ENCODE measurements at places on chromosomes 16 and 17.

DNA sequence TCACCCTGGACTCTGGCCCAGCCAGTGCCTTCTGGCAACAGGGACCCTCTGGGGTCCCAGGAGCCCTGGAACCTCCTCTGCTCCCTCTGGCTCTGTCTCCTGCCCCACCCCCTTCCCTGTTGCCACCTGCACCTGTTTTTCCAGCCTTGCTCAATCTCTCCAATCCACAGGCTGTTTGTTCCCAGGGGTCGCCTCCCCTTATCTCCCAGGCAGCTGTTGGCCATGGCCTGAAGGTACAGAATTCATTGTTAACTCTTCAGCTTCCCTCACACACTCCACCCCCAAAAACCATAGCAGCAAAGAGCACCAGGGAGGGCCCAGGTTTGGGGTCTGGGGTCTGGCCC lies 39.3 kb upstream of the TOB1 start:
- no peak for DNase-seq

DNA sequence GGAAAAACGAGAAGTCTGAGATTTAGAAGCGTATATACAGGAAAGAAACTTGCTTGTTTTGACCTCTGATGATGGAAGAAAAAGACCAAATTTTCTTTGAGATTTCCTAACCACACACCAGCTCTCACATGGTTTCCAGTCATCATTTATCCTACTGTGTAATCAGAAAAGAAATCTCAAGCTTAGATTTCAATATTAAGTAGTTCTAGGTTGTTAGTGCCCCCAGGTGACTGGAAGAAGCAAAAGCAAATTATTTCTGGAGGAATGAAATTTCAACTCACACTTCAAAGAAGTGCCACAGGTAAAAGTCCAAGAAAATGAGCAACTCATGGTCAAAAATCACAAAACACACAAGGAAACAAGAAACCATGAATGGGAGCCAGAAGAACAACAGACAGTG lies 51.8 kb upstream of the KDM6B start:
- peak; percentile 67 for DNase-seq

DNA sequence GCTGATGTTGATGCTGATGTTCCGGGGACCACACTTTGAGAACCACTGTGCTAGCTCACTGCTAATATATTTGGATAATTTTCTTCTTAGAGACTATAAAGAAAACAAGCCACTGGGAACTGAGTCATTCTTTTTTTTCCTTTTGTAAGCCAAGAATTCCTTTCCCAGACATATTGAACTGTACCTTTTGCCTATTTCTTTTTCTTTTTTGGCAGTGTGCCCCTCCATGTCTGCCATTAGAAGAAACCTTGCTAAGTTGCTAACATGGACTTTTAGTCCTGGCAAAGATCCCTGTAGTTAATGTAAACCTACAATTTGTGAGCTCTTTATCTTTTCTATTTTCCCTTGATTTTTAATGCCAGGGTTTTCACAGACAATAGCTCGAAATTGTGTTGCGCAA lies 17.3 kb upstream of the ERCC4 start:
- DNase-seq = no peak

GRCh38 chr17:66255112-66255511 lies 25.9 kb upstream of the APOH start:
- DNase-seq = peak; percentile 88

DNA sequence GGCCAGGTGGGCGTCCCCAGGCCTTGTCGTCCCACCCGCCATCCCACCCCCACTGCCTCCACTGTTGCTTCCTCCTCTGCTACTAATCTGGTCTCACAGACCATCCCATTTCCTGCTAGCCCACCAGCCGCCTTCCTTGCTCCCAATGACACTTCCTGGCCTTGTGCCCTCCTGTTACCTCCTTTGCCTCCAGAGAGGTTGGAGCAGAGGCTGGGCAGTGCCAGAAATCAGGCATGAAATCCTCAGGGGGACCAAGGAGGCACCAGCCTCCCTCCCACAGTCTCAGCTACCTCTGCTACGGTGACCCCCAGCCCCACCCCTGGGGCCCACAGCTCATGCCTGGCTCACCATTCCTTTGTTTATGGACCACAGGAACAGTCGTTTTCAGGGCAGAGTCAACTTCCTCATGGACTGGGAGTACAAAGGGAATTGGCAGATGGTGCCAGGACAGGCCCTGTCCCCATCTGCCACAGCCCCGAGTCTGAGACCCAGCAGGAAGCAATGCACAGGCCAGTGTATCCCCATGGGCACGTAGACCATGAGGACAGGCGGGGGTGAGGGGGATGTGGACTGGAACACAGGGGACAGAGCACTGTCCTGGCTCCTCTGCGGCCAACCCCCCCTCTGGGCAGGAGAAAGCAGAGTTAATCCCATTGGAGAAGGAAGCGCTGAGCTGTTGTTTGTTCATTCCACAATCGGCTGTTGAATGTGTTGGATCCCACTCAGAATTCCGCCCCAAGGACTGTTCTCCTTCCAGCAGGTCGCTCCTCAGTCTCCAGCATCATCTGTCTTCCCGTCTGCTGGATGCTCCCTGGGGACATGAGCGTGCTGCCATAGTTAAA lies 2.2 kb upstream of the CDH5 start:
- DNase-seq = peak; percentile 62

GRCh38 chr17:64449545-64449944 lies 630 bp downstream of the MILR1 start:
- DNase-seq = peak; percentile 37

- peak; percentile 36 for DNase-seq
Observed at GRCh38 chr17:9408868-9409829, 166.5 kb downstream of the STX8 start.

DNA sequence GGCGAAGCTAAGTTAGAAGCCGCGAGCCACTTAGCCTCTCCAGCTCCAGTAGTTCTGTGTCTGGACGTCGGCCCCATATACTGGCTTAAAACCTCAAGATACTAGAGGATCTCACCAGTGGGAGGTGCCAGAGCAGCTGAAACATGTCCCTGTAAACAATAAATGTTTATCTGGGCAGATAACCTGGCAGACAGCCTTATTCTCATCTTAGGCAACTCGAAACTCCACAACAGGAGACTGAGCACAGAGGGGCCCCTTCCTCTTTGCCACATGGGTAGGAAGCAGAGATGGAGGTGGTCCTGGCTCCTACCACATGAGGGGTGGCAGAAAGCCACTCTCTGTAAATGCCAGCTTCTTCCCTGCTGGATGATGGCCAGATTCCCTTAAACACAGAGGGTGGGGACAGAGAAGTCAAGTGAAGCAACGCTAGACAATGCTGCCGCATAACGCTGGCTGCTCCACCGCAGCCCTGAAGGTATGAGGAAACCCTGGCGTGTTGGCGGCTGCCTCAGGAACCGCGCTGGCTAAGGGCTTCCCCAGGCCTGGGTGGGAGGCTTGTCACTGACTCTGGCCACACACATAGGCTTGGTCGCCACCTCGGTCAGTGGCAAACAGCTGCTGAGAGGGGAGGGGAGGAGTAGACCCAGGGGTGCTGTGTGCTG lies 67.9 kb downstream of the HIC1 start:
- peak; percentile 14 for DNase-seq

DNA sequence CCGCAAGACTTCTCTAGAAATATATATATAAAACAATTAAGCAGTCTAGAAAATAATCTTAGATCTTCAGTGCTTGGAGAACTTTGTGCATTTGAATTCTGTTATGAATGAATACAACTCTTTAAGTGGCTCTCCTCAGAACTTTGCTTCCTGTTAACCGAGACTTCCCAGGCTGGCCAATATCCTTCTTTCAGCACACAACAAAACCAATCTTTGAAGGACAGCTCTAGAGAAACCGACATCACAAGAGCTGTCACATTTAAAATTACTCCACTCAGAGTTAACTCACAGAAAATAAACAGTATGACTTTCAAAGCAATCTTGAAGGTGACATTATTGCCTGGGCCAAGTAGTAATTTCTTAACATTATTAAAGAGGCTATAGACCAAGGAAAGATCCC lies 49.7 kb upstream of the ITGA2B start:
- DNase-seq = no peak

- DNase-seq = peak; percentile 72
Observed at GRCh38 chr16:73390936-73391335, 343.0 kb upstream of the ZFHX3 start.

DNA sequence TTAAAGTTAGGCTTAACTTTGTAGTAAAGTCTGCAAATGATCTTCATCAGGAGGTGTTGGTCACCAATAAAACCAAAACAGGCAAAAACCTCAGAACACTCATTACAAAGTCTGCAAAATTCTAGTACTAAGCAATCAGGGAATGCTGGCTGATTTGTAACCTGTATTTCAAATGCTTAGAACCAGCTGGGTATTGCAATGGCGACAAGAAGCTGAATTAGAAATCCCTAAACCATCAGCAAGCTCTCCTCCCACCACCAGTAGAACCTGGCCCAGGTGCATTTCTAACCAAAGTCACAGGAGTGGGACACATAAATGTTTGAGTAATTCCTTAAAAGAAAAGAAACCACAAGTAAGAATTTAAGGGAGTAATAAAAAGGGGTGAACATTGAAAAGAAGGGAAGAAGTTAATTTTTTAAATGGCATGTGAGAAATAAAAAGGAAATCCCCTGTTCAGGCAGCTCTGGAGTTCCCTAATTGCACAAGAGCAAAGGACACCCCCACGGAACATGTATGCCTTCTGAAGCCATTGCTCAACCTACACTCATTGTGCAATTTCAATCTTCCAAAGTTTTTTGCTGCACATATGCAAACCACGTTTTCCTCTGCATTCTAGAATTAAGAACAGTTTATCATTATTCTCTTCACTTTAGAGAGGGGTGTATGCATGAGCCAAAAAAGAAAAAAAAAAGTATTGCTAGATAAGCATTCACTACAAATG lies 102.9 kb downstream of the HIC1 start:
- DNase-seq = peak; percentile 92

GRCh38 chr16:27954191-27954590 lies 109.3 kb downstream of the GSG1L start:
- DNase-seq = no peak
